ENCODE measurements at places on chromosomes 3 and 15.
A peak's percentile ranks its signal among the peaks of the same experiment; 100 is the strongest.

- H3K27ac ChIP-seq: peak overlapping the region; percentile 76
- peaks cover 8% of the 10 kb centered on the region for H3K36me3 ChIP-seq
- DNase-seq: peak; percentile 23
- peak overlapping the region; percentile 30 for H3K4me3 ChIP-seq
- H3K27me3 ChIP-seq: no peaks in the 10 kb centered on the region
Observed at GRCh38 chr3:20080956-20081554, 40.8 kb downstream of the KAT2B start.

GRCh38 chr3:156378871-156379270 lies 176.0 kb downstream of the SSR3 start:
- H3K4me1 ChIP-seq: no peaks in the 10 kb centered on the region
- peaks cover 11% of the 10 kb centered on the region for H3K27me3 ChIP-seq
- DNase-seq: no peak
- H3K27ac ChIP-seq: no peak overlapping the region
- no peaks in the 10 kb centered on the region for H3K36me3 ChIP-seq

GRCh38 chr3:78221796-78222195 lies 1181.9 kb downstream of the ROBO2 start:
- DNase-seq: no peak
- H3K27ac ChIP-seq: no peak overlapping the region
- H3K4me3 ChIP-seq: no peak overlapping the region
- H3K36me3 ChIP-seq: no peaks in the 10 kb centered on the region
- no peaks in the 10 kb centered on the region for H3K4me1 ChIP-seq

DNA sequence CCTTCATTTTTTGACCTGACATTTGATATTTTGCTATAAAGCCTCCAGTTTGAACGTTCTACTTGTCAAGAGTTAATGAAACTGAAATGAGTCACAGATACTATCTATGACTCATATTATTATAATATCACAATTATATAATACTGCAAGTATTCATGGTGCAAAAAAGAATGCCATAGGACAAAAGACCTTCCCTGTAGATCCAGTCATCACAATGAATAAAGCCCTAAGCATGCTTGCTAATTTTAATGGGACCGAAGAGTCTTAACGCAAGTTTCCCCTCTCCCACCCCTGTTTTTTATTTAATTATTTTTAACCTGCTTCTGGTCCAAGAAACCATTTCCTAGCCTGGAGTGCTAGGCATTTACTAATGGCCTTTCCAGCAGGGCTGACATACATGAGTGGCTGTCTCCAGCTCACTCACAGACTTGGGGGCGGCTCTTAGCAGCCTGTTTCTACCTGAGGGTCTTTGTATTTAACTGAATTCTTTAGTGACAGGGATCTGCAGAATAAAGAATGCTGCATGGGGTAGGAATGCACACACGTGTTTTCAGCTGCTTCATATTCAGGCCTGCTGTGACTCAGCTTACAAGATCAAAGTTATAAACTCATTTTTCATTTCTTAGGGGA lies 61.2 kb downstream of the THBS1 start:
- H3K4me1 ChIP-seq: peaks cover 50% of the 10 kb centered on the region
- no peaks in the 10 kb centered on the region for H3K36me3 ChIP-seq
- no peak overlapping the region for H3K4me3 ChIP-seq
- no peak for DNase-seq
- H3K27ac ChIP-seq: no peak overlapping the region
- H3K27me3 ChIP-seq: peaks cover 5% of the 10 kb centered on the region

GRCh38 chr3:46017720-46018119 lies 9.6 kb downstream of the XCR1 start:
- H3K4me3 ChIP-seq: no peak overlapping the region
- H3K4me1 ChIP-seq: peaks cover 48% of the 10 kb centered on the region
- peaks cover 11% of the 10 kb centered on the region for H3K27me3 ChIP-seq
- H3K36me3 ChIP-seq: no peaks in the 10 kb centered on the region

DNA sequence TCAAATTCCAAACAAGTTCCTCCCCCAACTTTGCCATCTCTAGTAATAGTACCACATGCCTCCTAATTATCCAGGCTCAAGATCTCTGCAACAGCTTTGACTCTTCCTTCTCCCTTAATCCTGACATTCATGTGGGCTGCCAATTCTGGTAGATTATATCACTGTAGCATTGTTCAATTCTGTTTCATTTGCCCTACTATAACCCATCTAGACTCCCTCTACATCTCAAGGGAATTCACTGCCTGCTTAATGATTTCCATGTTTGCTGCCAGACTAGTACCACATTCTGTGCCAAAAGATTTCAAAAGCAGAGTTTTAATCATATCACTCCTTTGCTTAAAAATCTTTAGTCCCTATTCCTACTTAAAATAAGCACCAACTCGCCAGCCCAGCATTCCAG lies 34.6 kb upstream of the PPIB start:
- H3K27me3 ChIP-seq: no peaks in the 10 kb centered on the region
- peaks cover 12% of the 10 kb centered on the region for H3K36me3 ChIP-seq
- H3K4me3 ChIP-seq: no peak overlapping the region
- no peak overlapping the region for H3K27ac ChIP-seq
